Heart left ventricle (tissue), 16 donors: ENCODE measurements at places on chromosomes 7 and 10. TPM values are rescaled to one million over a fixed set of nuclear protein-coding genes. Genes with fewer than 3 reads are reported as not detected.

DNA sequence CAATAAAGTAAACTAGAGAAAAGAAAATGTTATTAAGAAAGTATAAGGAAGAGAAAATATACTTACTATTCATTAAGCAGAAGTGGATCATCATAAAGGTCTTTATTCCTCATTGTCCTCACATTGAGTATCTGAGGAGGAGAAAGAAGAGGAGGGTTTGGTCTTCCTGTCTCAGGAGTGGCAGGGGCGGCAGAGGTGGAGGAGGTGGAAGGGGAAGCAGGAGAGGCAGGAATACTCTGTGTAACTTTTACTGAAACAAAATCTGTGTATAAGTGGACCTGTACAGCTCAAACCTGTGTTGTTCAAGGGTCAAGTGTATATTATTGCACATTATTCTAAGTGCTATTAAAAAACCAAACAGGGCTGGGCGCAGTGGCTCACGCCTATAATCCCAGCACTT is 34.2 kb upstream of the EPC1 start:
- H3K36me3 ChIP-seq = no peaks in the 10 kb centered on the region
- no peak overlapping the region for H3K27ac ChIP-seq
- no peak for DNase-seq
- H3K27me3 ChIP-seq = no peaks in the 10 kb centered on the region
- H3K4me1 ChIP-seq = peaks cover 2% of the 10 kb centered on the region

GRCh38 chr7:101370836-101371235 is 8.2 kb downstream of the COL26A1 start:
- H3K4me1 ChIP-seq = no peaks in the 10 kb centered on the region
- DNase-seq = no peak
- H3K4me3 ChIP-seq = no peak overlapping the region
- H3K27ac ChIP-seq = no peak overlapping the region
- H3K36me3 ChIP-seq = no peaks in the 10 kb centered on the region

GRCh38 chr10:97096261-97097083 is 89.3 kb downstream of the SLIT1 start:
- peaks cover 15% of the 10 kb centered on the region for H3K4me1 ChIP-seq
- peak; percentile 82 for DNase-seq
- no peaks in the 10 kb centered on the region for H3K36me3 ChIP-seq
- H3K4me3 ChIP-seq = no peak overlapping the region
- H3K27me3 ChIP-seq = no peaks in the 10 kb centered on the region

SLC29A4 gene
- total RNA-seq = 1.6 TPM

DNA sequence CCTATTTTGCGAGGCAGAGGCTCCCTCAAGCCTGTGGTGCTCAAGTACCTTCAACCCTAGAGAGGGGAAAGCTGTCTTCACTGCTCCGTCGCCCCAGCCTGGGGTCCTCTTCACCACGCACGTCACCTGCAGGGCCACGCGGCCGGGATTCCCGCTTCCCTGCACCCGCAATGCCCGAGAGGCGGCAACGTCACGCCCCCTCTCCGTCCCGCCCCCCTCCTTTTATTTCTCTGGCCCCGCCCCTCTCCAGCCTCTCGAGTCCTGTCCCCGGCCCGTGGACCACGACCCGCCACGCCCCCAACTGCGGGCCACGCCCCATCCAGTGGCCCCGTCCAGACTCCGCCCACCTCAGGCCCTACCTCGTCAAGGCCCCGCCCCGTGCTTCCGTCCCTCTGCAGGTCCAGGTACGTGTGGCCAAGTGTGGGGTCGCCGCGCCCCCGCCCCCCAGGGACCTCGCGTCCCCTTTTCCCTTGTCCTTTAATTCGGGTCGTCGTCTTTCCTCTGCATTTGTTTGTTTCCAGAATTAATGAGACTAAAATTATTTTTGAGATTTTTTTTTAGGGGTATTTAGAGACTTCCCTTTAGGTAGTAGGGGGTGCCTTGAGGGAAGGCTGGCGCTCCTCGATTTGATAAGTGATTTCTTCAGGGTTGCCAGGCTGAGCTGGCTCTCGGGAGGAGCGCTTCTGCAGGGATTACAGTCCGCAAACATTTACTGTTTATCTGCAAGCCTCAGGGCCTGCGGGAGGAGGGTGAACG is 69.8 kb upstream of the BAIAP2L1 start:
- no peaks in the 10 kb centered on the region for H3K36me3 ChIP-seq
- peaks cover 7% of the 10 kb centered on the region for H3K4me1 ChIP-seq
- DNase-seq = no peak
- no peak overlapping the region for H3K27ac ChIP-seq
- H3K4me3 ChIP-seq = no peak overlapping the region
- peaks cover 9% of the 10 kb centered on the region for H3K27me3 ChIP-seq

DNA sequence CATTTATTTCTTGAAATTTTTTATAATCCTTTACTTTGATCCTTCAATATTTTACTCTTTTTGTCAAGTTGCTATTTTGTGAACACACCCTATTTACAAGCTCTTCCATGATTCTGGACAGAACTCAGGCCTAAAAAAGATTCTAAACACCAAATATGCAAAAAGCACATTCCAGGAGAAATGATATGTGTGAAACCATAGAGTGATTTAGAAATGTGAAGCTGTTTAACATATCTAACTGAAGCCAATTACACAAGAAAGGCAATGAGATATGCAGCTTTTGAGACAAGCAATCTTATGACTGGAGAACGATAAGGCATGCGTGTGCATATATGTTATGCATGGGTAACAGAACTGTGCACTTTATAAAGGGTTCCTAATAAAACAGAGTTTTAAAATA is 243.0 kb downstream of the CACNA2D1 start:
- no peak overlapping the region for H3K4me3 ChIP-seq
- H3K36me3 ChIP-seq = no peaks in the 10 kb centered on the region
- peaks cover 10% of the 10 kb centered on the region for H3K4me1 ChIP-seq
- H3K27ac ChIP-seq = no peak overlapping the region
- DNase-seq = no peak

DNA sequence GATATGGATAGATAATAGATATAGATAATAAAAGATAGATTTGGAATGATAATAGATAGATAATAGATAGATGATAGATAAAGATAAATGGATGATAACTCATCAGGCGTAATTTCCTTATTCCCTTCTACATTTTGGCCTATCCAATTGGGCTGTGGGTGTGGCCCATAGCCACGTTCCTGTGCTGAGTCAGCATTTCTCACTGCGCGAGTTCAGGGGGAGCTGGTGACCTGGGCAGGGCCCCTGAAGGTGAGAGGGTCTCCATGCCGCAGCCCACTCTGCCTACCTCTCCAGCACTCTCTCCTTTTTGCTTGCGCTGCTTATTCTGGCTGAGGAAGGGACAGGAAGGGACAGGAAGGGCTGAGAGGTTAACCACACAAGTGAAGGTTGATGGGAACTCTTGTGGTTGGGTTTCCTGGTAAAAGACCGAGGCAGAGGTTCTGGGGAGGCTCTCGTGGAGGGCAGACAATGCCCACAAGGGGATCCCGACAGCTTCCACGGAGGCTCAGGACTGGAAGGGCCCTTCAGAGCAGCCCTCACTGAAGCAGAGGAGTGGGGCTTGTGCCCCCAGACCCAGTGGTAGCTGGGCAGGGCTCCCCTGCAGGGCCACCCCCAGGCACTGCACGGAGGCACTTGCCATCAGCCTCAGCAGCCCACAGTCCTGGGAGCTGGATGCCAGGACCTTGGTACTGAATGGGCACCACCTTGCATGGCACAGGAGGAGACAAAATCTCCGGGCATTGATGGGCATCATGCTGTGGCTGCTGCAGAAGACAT is 247.3 kb upstream of the PITRM1 start:
- H3K4me1 ChIP-seq = peaks cover 12% of the 10 kb centered on the region
- H3K27me3 ChIP-seq = no peaks in the 10 kb centered on the region
- no peaks in the 10 kb centered on the region for H3K36me3 ChIP-seq
- DNase-seq = no peak

- H3K4me1 ChIP-seq = peaks cover 48% of the 10 kb centered on the region
- H3K4me3 ChIP-seq = peak overlapping the region; percentile 64
Observed at GRCh38 chr10:124743191-124744101, 732 bp downstream of the FAM53B start.

CDHR3 gene
- 1.0 TPM for total RNA-seq

- H3K4me1 ChIP-seq = peaks cover 58% of the 10 kb centered on the region
- peak; percentile 85 for DNase-seq
- no peaks in the 10 kb centered on the region for H3K27me3 ChIP-seq
- H3K4me3 ChIP-seq = no peak overlapping the region
- H3K36me3 ChIP-seq = peaks cover 39% of the 10 kb centered on the region
Observed at GRCh38 chr10:72335394-72336258, 19.1 kb downstream of the DNAJB12 start.

MDH2 gene
- total RNA-seq = 453 TPM

MRC1 gene
- 22.5 TPM for total RNA-seq

GRCh38 chr10:104155591-104155990 is 33.6 kb downstream of the SFR1 start:
- no peaks in the 10 kb centered on the region for H3K36me3 ChIP-seq
- H3K4me1 ChIP-seq = no peaks in the 10 kb centered on the region
- H3K27me3 ChIP-seq = peaks cover 9% of the 10 kb centered on the region
- no peak overlapping the region for H3K27ac ChIP-seq

CALCR gene
- total RNA-seq = not detected

- no peaks in the 10 kb centered on the region for H3K36me3 ChIP-seq
- peaks cover 3% of the 10 kb centered on the region for H3K27me3 ChIP-seq
- no peak overlapping the region for H3K27ac ChIP-seq
- H3K4me1 ChIP-seq = no peaks in the 10 kb centered on the region
- DNase-seq = no peak
Observed at GRCh38 chr10:117804470-117805011, 242.2 kb downstream of the RAB11FIP2 start.

DNA sequence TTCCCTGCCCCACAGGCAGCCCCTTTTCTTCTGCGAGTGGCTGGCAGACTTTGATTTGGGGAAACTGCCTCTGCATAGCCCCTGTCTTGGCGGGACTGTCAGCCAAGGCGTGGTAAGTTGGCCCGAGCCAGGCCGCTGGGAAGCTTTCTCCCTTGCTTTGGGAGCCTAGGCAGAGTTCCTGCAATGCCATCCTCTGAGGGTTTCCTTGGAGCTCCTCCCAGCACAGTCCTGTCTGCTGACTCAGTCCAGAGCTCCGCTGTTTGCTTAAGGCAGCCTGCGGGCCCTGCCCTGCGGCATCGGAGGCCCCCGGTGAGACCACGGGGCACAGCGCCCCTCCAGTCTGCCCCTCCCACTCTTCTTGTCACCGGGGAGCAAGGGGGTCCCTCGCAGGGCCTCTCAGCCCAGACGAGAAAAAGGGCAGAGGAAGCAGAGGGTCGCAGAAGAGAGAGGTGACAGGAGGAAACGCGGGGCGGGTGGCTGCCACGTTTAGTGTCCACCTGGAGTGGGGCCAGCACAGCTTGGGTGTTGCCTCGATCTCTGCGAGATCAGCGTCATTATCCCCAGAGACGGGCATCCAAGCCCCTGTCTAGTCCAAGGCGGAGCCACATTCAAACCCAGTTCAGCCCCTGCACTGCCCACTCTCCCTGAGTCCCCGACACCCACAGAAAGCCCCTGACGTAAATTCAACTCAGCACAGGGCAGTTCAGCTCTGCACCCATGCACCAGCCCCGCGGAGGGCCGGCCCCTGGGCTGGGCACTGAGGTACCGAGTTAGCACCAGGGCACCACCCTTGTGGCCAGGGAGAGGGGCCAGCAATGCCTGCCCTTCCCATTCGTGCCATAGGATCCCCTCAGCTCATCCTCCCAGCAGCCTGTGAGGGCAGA is 59.0 kb upstream of the CHST15 start:
- no peaks in the 10 kb centered on the region for H3K27me3 ChIP-seq
- no peak overlapping the region for H3K4me3 ChIP-seq
- DNase-seq = no peak

- no peaks in the 10 kb centered on the region for H3K27me3 ChIP-seq
- DNase-seq = peak; percentile 86
- peaks cover 84% of the 10 kb centered on the region for H3K4me1 ChIP-seq
- H3K36me3 ChIP-seq = no peaks in the 10 kb centered on the region
- H3K4me3 ChIP-seq = peak overlapping the region; percentile 43
- peak overlapping the region; percentile 86 for H3K27ac ChIP-seq
Observed at GRCh38 chr10:102673819-102674511, 29.7 kb downstream of the TRIM8 start.

DNA sequence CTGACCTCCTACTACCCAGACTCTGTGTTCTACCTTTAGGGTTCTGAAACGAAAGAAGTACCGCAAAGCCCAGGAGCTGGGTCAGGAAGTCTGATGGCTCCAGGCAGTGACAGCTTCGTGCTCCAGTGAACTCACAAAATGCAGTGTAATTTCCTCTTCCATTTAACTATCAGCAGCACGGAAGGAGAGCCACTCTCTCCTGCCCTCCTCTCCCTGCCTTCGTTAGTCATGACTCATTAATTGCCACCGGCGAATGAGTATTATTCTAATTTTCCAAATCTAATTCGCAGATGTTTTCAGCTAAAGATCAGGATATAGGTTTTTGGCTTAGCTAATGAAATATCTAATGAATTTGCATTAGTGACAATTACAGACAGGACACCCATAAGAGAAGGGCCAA is 1262.0 kb downstream of the TYW1 start:
- H3K4me3 ChIP-seq = no peak overlapping the region
- H3K27ac ChIP-seq = no peak overlapping the region
- H3K4me1 ChIP-seq = no peaks in the 10 kb centered on the region
- no peak for DNase-seq
- H3K27me3 ChIP-seq = peaks cover 5% of the 10 kb centered on the region

RELN gene
- total RNA-seq = 0.88 TPM

DNA sequence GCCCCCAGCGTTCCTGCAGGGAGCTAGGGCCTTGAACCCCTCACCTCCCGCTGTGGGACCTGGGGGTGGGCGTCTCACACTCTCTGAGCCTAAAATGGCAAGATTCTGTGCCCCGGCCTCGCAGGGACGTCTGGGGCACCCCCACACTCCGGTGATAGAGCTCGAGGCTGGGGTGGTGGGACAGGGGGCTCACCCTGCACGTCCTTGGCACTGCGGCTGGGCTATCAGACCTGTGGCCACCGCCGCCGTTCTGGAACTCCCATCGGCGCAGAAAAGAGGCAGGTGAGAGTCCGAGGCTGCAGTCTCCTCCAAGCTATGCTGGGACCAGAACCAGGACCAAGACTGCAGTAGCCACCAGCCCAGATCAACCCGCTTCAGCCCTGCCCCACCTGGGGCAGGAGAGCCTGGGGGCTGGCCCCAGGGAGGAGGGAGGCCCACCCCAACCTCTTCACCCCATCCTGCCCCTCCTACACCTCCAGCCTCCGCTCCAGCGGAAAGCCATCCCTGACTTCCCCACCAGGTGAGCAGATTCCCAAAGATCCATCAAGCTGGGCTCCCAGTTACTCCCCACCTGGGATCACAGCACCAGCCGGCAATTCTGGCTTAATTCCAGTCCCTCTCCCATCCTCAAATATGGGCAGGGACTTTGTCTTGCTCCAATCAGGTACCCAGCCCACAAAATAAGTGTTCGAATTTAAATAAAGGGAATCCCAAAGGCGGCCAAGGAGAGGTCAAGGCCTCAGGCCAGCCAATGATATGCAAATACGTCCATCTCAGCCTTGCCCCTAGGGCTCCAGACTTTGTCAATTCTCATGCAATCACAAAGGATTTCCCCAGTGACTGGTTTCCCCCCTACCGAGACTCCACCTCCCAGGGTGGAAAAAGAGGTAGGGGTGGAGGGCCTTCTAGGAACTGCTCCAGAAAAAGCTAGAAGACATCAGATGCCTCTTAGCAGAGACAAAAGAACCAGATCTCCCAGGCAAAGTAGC is 16.4 kb downstream of the TNRC18 start:
- H3K27ac ChIP-seq = no peak overlapping the region
- no peak for DNase-seq
- H3K4me1 ChIP-seq = peaks cover 13% of the 10 kb centered on the region
- H3K4me3 ChIP-seq = no peak overlapping the region

GRCh38 chr10:107341281-107341680 is 176.8 kb upstream of the SORCS1 start:
- H3K27me3 ChIP-seq = no peaks in the 10 kb centered on the region
- no peak for DNase-seq
- no peaks in the 10 kb centered on the region for H3K4me1 ChIP-seq
- H3K36me3 ChIP-seq = no peaks in the 10 kb centered on the region

GRID2IP gene
- total RNA-seq = not detected

GRCh38 chr10:109114579-109114978 is 808.7 kb downstream of the XPNPEP1 start:
- no peaks in the 10 kb centered on the region for H3K27me3 ChIP-seq
- H3K27ac ChIP-seq = no peak overlapping the region
- no peak overlapping the region for H3K4me3 ChIP-seq
